AG08395 (cell line): ENCODE measurements at places on chromosomes 11 and 22.

- DNase-seq: no peak
These were observed 84.2 kb upstream of the WNT7B start for GRCh38 chr22:46061124-46061500.

DNA sequence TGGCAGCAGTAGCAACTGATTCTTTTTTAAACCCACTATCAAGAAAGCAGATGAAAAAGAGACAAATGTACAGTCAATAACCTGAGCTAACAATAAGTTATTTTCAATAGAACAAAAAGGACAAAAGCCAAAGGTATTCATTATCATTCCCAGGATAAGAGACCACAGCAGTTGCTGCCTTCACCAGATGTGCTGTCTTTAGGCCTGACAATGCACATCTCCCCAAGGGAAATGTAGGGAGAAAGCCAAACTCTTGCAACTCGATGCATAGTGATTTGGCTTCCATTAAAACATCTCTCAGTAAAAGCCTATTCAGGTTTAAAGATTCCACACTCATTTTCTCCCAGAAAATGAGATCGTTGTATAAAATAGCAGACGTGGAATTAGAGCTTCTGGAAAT is 210.7 kb downstream of the METTL15 start:
- no peak for DNase-seq

GRCh38 chr11:28628412-28628811 is 520.2 kb downstream of the METTL15 start:
- DNase-seq: no peak

DNA sequence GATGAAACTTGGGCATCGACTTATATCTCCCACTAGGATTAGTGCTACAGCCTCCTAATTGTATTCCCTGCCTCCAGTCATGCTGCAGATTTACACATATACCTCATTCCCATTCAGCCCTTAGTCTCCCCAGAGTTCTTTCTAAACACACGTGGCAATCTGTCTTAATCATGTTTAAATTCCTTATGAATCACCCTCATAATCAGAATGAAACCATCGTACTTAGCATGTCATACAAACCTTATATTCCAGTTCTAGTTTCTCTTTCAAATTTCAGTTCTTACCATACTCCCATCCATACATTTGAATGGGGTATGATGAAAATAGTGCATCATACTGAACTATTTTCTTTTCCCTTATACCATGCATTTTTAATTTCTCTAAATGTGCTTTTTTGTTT is 6.0 kb upstream of the OR10A2 start:
- no peak for DNase-seq

- DNase-seq: peak; percentile 91
These were observed 289.2 kb downstream of the MN1 start for GRCh38 chr22:27512283-27512761.

GRCh38 chr11:8083088-8083395 is 2.0 kb downstream of the TUB start:
- no peak for DNase-seq

DNA sequence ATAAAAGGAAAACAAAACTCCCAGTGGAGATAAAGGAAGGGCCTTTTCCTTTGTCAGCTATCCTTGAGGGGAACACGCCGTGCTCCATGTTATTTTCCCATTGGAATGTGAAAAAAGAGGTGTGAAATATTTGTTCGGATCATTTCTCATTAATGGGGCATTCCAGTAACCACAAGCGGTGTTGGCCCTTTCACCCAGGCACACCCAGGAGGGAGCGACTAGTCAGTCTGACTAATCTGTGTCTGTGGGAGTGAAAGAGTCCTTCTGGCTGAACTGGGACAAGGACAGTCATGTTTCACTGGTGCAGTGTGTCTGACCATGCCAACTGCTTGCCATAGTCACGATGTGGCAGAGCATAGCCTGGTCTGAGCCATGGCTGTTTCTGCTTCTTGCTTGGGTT is 13.0 kb upstream of the MYEOV start:
- DNase-seq: peak; percentile 95

GRCh38 chr11:12674936-12675696 is 895 bp downstream of the TEAD1 start:
- DNase-seq: no peak

DNA sequence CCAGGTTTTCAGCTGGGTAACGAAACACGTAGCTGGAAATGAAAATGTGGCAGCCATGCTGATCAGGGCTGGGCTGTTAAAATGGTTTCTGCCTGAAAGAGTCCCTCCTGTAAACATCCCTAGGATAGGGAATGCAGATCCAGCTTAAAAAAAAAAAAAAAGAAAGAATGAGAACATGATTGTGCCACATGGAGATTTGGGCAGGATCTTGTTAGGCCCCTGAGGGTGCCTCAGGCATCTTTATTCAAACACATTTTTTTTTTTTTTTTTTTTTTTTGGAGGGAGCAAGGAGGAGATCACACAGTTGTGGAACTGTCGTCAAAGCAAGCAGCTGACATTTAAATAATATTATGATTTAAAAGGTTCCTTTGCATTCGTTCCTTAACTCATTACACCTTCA is 900.3 kb downstream of the OPCML start:
- peak; percentile 19 for DNase-seq

DNA sequence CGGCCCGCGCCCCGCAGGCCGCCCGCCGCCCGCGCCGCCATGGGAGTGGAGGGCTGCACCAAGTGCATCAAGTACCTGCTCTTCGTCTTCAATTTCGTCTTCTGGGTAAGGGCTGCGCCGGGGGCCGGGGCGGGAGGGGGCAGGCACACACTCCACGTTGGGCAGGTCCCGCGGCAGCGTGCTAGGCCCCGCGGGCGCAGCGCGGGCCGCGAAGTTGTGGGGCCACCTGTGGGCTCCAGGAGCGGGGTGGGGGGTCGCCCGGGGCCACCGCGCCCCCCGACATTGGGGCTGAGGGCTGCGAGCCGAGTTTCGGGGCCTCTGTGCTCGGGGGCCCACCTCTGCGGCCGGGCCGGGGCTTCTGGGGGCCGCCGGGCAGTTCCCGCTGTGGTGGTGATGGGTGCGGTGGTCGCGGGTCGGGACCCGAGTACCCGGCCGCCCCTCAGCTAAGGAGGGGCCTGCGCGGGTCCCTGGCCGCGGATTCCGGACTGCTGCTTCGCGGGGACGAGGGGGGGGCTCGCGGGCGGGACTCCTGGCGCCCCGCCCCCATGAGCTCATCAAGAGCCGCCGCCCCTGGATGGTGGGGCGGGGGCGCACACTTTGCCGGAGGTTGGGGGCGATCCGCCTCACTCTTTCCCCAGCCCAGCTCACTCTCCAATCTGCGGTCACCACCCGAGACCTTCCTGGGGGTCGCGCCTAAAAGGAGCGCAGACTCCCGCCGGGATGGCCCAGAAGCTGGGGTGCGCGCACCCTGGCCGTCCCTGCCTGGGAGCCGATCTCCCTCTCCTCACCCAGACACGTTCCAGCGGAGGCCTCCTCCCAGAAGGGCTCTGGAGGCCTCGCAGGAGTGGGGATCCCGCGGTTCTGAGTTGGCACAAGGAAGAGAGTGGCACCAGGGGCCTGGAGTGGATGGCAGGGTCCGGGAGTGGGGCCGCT is 667 bp downstream of the CD81 start:
- peak; percentile 73 for DNase-seq

GRCh38 chr11:86798988-86799387 is 1.4 kb upstream of the PRSS23 start:
- DNase-seq: no peak

DNA sequence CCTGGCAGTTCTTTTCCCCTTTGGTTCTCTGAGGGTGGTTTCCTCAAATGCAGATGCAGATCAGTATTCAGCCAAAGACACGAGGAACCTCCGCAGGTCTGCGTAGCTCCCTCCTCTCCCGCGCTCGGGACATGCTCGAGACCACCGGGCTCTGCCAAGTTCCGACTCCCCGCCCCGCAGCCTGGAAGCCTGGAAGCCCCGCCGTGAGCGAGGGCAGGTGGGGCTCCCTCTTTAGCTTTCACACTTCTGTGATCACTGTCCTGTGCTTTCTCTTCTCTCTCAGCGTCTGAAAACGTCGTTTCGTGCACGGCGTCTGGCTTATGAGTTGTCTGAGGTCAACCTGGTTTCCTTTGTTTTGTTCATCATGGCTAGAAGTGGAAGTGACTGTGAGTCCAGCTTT is 26.6 kb downstream of the ZBED4 start:
- no peak for DNase-seq

DNA sequence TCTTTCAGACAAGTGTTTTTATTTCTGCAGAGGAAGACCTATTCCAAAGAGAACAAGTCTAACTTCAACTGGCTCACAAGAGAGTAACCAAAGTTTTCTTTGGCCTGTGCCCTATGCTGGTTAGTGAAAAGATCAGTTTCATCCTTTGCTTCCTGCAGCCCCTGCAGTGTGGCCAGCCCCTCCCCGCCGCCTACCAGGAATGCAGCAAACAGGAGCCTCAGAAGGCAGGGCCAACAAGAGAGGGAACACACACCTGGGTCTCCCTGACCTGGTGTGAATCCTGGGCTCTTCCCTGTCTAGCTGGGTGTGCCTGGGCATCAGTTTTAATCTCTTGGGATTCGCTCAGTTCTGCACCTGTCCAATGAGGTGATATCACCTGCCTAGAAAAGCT is 21.5 kb upstream of the SCARF2 start:
- DNase-seq: no peak

- DNase-seq: no peak
These were observed 321.4 kb downstream of the FAT3 start for GRCh38 chr11:92545906-92546471.

DNA sequence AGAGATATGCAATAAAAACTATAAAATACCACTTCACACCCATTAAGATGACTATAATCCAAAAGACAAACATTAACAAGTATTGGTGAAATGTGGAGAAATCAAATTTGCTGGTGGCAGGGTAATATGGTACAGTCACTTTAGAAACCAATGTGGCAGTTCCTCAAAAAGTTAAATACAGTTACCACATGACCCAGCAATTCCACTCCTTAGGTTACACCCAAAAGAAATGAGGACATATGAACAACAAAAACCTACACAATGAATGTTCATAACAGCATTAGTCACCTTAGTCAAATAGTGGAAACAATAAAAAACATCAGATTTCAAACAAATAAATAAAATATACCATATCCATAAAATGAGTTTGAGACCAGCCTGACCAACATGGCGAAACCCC is 52.6 kb downstream of the RDX start:
- DNase-seq: no peak

DNA sequence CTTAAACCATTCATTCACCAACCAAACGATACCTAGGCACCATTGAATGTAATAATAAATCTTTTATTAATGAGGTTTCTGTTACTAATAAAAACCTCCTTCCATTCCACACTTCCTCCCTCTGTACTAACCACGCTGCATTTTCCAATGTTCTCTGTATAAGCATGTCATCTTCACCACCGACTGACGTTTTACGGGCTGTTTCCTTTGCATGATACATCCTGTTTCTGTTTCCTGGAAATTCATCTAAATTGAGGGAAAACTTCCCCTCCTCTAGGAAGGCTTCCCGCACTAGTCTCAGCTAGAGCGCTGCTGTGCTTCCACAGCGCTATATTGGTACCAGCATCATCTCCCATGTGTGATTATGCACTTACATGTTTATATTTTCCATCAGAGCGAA is 2.1 kb downstream of the OR4D10 start:
- no peak for DNase-seq

GRCh38 chr11:95434489-95435057 is 203.6 kb upstream of the SESN3 start:
- DNase-seq: no peak

DNA sequence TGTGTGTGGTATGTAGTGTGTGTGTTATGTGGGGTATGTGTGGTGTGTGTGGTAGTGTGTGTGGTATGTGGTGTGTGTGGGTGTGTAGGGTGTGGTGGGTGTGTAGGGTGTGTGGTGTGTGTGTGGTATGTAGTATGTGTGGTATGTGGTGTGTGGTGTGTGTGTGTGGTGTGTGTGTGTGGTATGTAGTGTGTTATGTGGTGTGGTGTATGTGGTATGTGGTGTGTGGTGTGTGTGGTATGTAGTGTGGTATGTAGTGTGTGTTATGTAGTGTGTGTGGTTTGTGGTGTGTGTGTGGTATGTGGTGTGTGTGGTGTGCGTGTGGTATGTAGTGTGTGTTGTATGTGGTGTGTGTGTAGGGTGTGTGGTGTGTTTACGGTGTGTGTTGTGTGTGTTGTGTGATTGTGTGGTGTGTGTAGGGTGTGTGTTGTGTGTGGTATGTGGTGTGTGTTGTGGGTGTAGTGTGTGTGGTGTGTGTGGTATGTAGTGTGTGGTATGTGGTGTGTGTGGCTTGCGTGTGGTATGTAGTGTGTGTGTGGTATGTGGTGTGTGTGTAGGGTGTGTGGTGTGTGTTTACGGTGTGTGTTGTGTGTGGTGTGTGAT is 4.2 kb upstream of the PPP6R2 start:
- DNase-seq: no peak

DNA sequence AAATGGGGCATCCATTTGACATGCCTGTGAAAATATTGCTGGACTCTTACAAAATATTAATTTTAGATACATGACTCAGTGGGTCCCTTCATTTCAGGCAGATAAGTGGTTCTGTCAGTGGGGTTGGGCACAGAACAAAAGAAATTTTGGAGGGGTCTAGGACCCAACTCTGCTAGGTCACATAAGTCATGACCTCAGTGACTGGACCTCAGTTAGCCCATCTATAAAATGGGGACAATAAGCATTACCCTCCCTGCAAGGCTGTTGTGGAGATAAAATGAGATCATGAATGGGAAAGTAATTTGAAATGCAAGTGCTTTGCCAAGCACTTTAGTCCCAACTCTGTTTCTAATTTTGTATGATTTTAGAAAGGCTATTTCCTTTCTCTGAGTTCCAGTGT is 23.8 kb downstream of the ADORA2A start:
- DNase-seq: no peak

DNA sequence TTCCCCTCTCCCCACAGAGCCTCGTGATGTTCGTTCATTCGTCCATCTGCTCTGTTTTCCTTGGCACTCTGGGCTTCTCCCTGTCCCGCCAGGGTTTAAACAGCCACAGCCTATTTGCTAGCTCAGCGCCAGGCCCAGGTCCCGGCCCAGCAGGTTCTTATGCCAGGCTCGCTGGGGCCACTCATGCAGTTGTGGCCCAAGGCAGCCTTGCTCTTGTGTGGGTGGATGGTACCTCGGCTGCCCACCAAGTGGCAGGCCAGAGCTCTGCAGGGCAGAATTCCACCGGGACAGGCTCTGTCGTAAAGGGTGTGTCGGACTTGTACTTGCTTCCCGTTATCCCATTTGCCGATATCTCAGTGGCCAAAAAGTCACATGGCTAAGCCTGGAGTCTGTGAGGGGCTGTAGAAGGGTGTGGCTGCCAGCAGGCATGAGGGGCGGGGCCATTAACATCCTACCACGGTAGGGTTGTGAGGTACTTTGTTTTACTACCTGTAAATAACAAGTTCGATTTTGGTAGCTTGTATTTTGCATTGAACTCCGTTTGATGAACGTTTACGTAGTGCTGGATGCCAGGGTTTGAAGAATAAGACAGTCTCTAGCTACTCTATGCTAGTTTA is 7.9 kb downstream of the FAM118A start:
- peak; percentile 54 for DNase-seq
